ENCODE measurements at places on chromosomes 4 and X. TPM values are rescaled to one million over a fixed set of nuclear protein-coding genes. Genes with fewer than 3 reads are reported as not detected.

Gene HPGDS
- polyA plus RNA-seq: not detected

Gene GRK4
- 17.4 TPM for polyA plus RNA-seq

Gene STARD8
- 0.09 TPM for polyA plus RNA-seq

Gene SPANXD
- polyA plus RNA-seq: not detected

Gene FGFBP1
- not detected for polyA plus RNA-seq

Gene DIPK2B
- not detected for polyA plus RNA-seq

Gene ARHGAP36
- polyA plus RNA-seq: 4.9 TPM

Gene RASSF6
- polyA plus RNA-seq: not detected

Gene MAGEA4
- not detected for polyA plus RNA-seq

Gene CSAG3
- 1.2 TPM for polyA plus RNA-seq

Gene PARM1
- 1.3 TPM for polyA plus RNA-seq

Gene SERPINA7
- not detected for polyA plus RNA-seq

Gene TMEM184C
- 48.8 TPM for polyA plus RNA-seq

Gene MAGEA2
- 1.8 TPM for polyA plus RNA-seq

Gene AWAT2
- polyA plus RNA-seq: not detected

Gene SMPX
- not detected for polyA plus RNA-seq

Gene AKAP4
- not detected for polyA plus RNA-seq

Gene SYTL4
- 0.11 TPM for polyA plus RNA-seq

Gene WNK3
- polyA plus RNA-seq: 32.8 TPM

Gene FSTL5
- 6.8 TPM for polyA plus RNA-seq

Gene DMP1
- 0.48 TPM for polyA plus RNA-seq
